ENCODE measurements at places on chromosomes 12 and 14.

DNA sequence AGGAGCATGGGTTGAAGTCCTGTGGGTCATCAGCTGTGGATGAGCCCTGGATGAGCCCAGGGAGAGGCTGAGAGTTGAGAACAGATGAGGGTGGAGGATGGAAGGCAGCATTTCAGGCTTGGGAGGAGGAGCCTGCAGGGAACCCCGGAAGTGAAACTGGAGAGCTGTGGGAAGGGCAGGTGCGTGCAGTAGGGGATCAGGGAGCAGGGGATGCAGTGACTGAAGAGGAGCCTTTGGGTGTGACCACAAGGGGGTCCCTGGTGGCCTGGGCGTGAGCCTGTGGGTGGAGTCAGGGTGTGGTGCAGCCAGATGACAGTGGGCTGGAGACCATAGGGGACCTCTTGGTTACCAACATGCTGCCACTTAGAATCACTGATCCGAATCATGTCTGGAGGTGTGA, 115.5 kb downstream of the PAPOLA start:
- no peak for DNase-seq

DNA sequence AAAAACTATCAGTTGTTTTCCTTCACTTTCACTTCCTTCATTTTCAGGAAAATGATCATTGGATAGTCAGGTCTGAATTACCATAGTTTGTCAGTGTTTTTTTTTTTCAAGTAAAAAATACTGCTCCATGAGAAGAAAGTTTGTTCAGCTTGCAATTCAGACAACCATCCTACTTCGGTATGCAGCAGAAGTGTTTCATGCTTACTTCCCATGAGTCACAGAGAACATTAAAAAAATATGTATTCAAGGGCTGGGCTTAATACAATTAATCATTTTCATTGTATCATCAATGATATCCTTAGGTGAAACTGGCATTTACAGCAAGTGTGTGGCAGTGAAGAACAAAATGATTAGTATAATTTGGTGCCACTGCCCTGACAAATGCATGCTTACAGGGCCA, 21.6 kb downstream of the PYM1 start:
- DNase-seq = no peak

DNA sequence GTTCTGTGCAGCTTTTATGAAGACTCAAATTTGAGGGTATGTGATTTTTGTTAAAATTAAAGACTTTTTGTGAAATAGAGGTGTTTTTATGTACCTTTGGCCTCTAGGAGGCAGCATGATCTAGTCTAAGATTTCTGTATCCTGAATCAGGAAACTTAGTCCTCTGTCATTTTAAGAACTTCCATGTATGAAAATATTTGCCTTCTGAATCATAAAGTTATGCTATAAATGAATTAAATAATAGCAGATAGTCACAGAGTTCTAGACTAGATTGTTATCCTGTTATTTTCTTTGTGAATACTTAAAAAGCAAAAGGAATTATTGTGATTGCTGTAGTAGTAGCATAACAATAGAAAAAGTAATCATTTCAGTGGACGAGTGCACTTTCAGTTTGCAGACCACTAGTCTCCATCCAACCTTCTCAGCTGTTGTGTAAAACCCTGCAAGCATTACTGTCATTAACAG, 56.3 kb downstream of the FGD4 start:
- DNase-seq = peak; percentile 13

DNA sequence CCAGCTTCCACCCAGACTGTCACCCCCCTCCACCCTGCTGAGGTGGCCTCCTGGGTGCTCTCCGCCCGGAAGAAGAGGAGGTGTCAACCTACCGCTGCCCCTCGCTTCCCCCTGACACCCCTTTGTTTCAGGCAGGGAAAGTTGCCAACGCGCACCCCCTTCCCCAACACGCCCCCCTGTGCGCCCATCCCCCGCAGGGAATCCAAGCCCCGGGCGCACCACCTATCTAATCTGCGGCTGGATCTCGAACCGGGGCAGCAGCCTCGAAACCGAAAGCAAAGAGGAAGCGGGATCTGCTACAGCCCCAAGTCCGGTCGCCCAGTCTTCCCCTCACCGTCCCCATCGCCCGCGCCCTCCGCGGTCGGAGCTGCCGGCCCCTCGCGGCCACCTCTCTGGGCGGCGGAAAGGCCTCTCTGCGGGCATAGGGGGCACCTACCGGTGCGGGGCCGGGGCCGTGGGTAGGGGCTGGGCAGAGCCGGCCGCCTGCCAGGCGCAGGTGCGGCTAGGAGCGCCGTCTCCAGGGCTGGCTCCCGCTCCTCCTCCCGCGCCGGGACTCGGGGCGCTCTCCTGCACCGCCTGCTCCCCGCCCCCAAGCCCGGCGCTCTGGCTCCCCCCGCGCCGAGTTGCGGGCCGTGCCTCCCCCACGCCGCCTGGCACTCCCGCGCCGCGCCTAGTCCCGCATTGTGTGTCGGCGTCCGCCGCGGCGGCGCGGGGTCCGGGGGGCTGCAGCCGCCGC, 18.3 kb upstream of the PLEKHH1 start:
- peak; percentile 23 for DNase-seq

- no peak for DNase-seq
Observed at GRCh38 chr12:117583092-117583491, 221.7 kb upstream of the NOS1 start.

- peak; percentile 95 for DNase-seq
Observed at GRCh38 chr12:53054112-53054878, 4.4 kb downstream of the TNS2 start.

- DNase-seq = peak; percentile 7
Observed at GRCh38 chr12:58920102-58920960, at the start of gene LRIG3. Gene LRIG3, minus strand, starts transcription at chr12:58920504. Its CDS starts 269 bp downstream, at chr12:58920235.

DNA sequence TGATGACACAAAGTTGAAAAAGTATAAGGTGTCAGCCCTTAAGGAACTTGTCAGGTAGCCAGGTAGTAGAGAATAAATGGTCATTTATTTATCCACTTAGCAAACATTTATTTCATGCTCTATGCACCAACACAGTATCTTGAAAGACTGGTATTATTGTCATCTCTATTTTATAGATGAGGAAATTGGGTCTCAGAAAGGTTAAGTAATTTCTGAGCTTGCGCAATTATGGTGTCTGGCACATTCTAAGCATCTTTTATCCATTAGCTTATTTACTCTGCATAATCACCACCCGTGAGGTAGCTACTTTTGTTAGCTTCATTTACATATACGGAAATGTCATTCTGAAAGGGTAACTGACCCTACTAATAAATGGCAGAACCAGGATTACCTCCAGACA, 2.5 kb upstream of the UTP20 start:
- no peak for DNase-seq

- peak; percentile 66 for DNase-seq
Observed at GRCh38 chr12:31117203-31118011, 43.7 kb downstream of the DDX11 start.

DNA sequence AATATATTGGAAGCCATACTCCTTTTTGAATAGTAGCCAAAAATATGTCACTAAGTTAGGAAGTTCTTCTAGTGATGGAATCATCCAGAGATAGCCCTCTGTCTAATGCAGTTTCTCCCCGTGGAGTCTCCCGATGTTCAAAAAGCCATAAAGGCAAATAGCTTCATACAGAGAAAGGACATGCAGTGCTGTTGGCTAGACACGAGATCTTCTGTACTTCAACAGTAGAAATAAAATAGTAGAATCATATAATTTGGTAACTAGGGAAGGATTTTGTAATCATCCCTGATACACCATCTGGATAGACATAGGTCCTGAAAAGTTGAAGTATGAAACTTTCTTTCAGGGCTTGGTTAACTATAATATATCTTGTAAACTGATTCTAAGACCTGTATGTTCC, 27.6 kb downstream of the LRFN5 start:
- no peak for DNase-seq

DNA sequence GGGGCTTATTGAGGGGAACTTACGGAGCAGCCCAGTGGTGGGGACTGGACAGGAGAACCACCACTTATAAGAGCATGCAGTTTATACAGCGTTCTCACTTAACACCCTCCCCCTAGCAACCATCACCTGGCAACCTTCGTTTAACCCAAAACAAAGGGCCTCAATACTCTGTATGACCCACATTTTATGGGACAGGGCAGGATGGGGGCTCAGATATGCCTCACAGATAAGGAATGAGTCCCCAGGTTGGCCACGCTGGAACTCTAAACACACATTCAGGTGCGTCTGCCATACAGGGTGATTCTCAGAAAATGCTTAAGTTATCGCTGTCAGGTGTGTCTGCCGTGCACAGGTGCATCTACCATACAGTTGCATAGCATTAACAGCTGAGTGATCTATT, 99.2 kb downstream of the GCH1 start:
- DNase-seq = no peak

DNA sequence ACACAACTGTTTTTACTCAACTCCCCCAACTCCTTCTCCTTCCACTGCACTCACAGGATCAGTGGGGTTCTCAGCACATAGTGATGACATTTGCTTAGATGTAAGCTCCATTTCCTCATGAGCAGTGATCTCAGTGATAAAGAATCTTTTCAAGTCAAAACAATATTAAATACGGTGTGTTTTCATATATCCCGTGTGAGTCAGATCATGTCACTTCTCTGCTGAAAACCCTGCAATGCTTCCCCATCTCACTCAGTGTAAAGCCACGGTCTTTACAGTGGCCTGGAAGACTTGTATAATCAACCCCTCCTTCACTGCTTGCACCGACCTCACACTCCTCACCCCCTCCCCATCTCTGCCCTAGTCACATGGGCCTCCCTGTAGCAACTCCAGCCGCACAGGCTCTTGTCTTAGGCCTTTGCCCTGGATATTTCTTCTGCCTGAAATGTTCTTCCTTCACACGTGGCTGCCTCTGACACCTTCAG, 149.7 kb upstream of the ARHGAP5 start:
- DNase-seq = peak; percentile 55

- DNase-seq = no peak
Observed at GRCh38 chr14:56633544-56633943, 53.9 kb downstream of the TMEM260 start.

DNA sequence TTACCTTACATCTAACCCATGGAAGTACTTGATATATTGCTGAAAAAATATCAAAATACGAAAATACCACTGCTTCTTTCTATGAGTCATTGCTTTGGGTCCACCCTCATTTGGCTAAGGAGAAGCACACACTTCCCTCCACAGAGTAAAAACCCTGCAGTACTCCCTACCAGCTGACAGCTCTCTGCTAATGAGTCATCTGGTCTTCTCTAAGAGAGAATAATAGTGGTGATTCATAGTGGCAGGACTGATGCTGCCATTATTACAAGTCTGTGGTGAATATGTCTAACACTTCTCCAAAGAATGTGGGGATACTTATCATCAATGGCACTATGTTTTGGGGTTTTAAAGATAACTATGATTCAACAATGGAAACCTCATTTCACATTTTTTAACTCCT, 90.7 kb downstream of the PPFIA2 start:
- DNase-seq = peak; percentile 34

- DNase-seq = no peak
Observed at GRCh38 chr12:6618483-6619225, 11.5 kb upstream of the CHD4 start.

GRCh38 chr12:132131952-132132351, 12.2 kb downstream of the DDX51 start:
- DNase-seq = no peak

DNA sequence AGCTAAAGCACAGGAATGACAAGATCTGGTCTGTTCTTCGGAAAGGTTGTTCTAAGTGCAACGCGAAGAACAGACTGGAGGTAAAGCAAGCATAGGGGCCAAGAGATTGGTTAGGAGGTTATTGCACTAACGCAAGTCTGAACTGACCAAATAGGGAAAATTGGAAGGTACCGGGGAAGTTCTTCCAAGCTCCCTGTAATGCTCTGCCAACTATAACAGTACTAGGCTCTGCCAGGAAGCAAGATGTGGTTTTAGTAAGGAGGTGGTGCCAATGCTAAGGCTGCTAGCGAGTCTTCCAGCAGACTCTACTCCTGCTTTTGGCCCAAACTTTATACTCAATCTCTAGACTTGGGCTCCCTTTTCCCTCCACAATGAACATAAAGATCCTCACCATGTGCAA, 138.6 kb downstream of the PAWR start:
- no peak for DNase-seq

DNA sequence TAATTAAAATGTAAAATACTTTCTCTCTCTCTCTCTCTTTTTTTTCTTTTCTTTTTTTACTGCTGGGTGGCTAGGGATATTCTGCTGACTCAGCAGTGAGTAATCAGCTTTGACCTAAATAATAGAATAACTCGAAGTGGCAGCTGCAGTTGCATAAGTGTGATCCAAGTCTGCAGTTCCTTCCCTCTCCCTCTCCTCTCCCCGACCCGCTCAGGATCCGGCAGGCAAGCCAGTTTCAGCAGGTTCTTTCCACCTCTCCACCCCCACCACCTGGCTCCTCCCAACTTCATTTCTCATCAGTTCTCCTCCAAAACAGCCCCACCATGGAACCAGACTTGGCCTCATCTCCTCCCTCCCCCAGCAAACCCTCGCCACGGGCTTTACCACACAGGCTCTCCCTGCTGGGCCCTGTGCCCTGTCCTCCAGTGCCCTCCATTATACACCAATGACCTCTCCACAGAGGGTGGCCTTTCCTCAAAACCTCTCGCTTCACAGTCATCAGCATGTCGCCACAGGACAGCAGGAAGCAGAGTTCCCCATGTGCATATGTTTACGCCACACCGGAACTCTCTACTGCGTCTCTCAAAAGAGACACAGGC, 22.4 kb downstream of the SLC7A8 start:
- no peak for DNase-seq

- no peak for DNase-seq
Observed at GRCh38 chr14:99691111-99691885, 7.2 kb downstream of the CYP46A1 start.

- no peak for DNase-seq
Observed at GRCh38 chr12:47107926-47108325, 28.2 kb upstream of the AMIGO2 start.

DNA sequence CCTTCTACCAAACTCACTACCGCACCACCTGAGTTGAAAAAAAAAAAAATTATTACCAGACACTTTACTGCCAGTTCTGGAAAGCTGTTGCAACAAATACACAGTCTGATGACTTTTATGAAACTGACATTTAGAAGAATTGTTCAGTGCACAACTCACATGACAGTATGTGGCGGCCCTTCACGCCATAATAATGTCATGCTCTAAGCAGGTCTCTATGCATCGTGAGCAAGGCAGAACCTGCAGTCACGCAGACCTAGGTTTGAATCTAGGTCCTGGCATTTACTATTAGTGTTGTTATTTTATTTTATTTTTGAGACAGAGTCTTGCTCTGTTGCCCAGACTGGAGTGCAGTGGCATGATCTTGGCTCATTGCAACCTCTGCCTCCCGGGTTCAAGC, 8.1 kb downstream of the MYL2 start:
- no peak for DNase-seq

GRCh38 chr14:89430391-89431236, 13.6 kb upstream of the FOXN3 start:
- peak; percentile 80 for DNase-seq

- no peak for DNase-seq
Observed at GRCh38 chr12:48002414-48002730, 1.9 kb downstream of the COL2A1 start.

- no peak for DNase-seq
Observed at GRCh38 chr12:56864318-56864717, 69.9 kb downstream of the SDR9C7 start.

Data from activated naive CD4-positive, alpha-beta T cell treated with anti-CD3 and anti-CD28 coated beads for 36 hours (primary cell).